ENCODE measurements at places on chromosomes 2 and 18. TPM values are rescaled to one million over a fixed set of nuclear protein-coding genes. Genes with fewer than 3 reads are reported as not detected.

The SERPINB5 gene
- polyA plus RNA-seq = 9.8 TPM

DNA sequence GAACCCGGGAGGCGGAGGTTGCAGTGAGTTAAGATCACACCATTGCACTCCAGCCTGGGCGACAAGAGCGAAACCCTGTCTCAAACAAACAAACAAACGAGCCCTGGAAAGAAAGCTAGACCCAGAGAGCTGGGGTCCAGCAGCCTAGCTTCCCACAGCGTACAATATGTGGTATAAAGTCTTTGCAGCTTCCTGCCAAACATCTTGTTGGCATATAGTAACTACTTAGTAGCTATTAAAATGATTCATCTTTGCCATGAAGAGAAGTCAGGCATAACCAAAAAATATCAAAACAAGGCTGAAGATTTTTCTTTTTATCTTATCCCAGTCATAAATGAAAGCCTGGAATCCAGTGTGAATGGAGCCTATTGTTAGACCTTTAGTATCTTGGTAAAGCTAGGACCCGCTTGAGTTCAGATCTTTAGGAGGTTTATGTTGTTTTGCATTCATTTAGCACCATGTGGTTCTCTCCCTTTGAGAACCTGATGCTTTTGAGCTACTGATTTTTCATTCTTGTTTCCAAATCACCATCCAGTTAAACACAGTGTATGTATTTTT lies 139.7 kb upstream of the NOSTRIN start:
- DNase-seq = no peak

- no peak for DNase-seq
These were observed 113.5 kb downstream of the RTN4 start for GRCh38 chr2:54936766-54937165.

GRCh38 chr18:2424420-2424819 lies 146.9 kb downstream of the METTL4 start:
- no peak for DNase-seq

DNA sequence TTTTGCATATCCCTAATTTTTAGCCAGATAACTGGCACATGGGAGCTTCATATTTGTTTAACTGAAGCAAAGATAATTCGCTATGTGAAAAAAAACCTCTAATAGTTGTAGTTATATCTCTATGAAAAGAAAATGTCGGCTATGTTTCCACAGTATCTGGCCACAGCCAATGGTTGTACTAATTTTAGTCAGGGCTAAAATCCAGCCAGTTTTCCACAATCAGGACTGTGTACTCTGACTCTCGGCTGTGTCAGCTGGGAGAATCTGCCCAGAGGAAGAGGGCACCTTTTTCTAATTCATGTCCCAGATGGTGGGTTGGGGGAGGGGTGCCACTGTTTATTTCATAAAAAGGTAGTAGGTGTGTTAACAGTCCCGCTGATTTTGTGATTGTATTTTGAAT lies 38.8 kb downstream of the STRADB start:
- no peak for DNase-seq
